ENCODE measurements at places on chromosomes 2 and 18.

GRCh38 chr18:31513189-31513935 lies 15.4 kb downstream of the DSG2 start:
- H3K27me3 ChIP-seq: no peaks in the 10 kb centered on the region
- H3K4me3 ChIP-seq: no peak overlapping the region
- no peak overlapping the region for H3K27ac ChIP-seq
- no peak for DNase-seq

- H3K27ac ChIP-seq: no peak overlapping the region
- H3K4me1 ChIP-seq: no peaks in the 10 kb centered on the region
- no peak for DNase-seq
- no peak overlapping the region for H3K4me3 ChIP-seq
- H3K27me3 ChIP-seq: no peaks in the 10 kb centered on the region
These were observed 93.2 kb upstream of the CCDC150 start for GRCh38 chr2:196546151-196546919.

GRCh38 chr18:34758378-34758948 lies 48.4 kb downstream of the DTNA start:
- DNase-seq: no peak
- H3K27ac ChIP-seq: no peak overlapping the region
- no peaks in the 10 kb centered on the region for H3K4me1 ChIP-seq
- no peaks in the 10 kb centered on the region for H3K36me3 ChIP-seq
- H3K4me3 ChIP-seq: no peak overlapping the region

DNA sequence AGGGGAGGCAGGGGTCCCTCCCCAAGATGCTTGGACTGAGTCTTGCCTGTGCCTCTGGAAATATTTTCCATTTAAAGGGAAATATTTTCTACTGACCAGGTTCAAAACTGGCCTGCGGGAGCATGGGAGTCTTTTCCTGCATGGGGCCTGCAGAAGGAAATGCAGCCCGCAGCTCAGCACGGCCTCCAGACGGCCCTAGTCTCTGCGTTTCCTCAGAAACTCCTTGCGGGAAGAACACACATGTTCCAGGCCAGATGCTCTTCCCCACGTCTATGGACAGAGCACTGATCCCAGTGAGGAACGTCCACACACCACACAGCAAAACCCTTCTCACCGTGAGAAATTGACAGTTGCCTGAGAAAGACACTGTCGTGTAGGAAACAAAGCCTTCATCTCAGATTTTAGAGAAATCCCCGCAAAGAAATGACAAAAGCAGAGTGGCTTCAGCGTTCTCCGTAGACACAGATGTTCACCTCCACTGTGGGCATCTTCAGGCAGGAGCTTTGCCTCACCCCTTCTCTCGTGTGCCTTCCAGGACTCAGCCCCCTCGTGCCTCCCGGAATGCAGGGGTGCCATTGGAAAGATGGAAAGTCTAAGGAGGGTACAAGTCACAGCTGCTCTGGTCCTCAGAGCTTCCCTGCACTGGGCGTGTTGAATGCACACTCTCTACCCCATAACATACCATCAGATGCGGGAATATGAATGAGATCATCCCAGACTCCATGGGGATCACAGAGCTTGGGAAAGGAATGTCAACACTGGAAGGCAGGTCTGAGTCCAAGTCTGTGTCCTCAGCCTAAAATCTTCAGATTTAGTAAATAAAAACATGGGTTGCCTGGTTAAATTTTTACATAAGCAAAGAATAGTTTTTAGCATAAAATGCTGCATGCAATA lies 438.7 kb upstream of the SALL3 start:
- H3K4me3 ChIP-seq: no peak overlapping the region
- no peaks in the 10 kb centered on the region for H3K36me3 ChIP-seq
- H3K27ac ChIP-seq: no peak overlapping the region
- H3K27me3 ChIP-seq: no peaks in the 10 kb centered on the region

GRCh38 chr2:3236300-3237045 lies 141.1 kb downstream of the EIPR1 start:
- no peak for DNase-seq
- H3K36me3 ChIP-seq: peaks cover 12% of the 10 kb centered on the region
- no peak overlapping the region for H3K27ac ChIP-seq
- H3K4me1 ChIP-seq: no peaks in the 10 kb centered on the region
- H3K27me3 ChIP-seq: peaks cover 2% of the 10 kb centered on the region
- H3K4me3 ChIP-seq: no peak overlapping the region

GRCh38 chr2:239343946-239344856 lies 56.6 kb downstream of the HDAC4 start:
- no peak overlapping the region for H3K27ac ChIP-seq
- H3K4me1 ChIP-seq: no peaks in the 10 kb centered on the region
- no peaks in the 10 kb centered on the region for H3K36me3 ChIP-seq
- H3K4me3 ChIP-seq: no peak overlapping the region
- no peak for DNase-seq

DNA sequence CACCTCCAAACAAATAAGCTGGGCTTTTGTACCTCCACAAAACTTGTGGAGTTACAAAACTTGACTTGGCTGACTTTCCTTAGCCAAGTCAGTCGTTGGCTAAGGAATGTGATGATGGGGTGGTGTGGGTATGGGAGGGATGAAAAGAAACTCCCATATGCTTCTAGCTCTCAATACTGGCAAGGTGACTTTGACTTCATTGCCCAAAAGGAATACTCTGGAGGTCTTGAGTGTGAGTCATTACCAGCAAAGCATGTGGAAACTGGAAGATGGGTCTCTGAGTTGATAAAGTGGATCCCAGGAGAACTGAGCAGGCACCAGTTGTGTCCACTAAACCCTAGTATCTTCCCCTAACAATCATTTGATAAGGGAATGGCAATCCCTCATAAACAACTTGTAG lies 226.7 kb downstream of the GULP1 start:
- DNase-seq: no peak
- H3K4me3 ChIP-seq: no peak overlapping the region
- H3K4me1 ChIP-seq: no peaks in the 10 kb centered on the region
- no peaks in the 10 kb centered on the region for H3K36me3 ChIP-seq

GRCh38 chr2:9238591-9239326 lies 32.1 kb downstream of the ASAP2 start:
- no peak overlapping the region for H3K4me3 ChIP-seq
- no peak for DNase-seq
- H3K36me3 ChIP-seq: no peaks in the 10 kb centered on the region

- no peaks in the 10 kb centered on the region for H3K36me3 ChIP-seq
- no peaks in the 10 kb centered on the region for H3K4me1 ChIP-seq
- no peak overlapping the region for H3K27ac ChIP-seq
These were observed 881.3 kb downstream of the LRRTM4 start for GRCh38 chr2:76640905-76641304.

DNA sequence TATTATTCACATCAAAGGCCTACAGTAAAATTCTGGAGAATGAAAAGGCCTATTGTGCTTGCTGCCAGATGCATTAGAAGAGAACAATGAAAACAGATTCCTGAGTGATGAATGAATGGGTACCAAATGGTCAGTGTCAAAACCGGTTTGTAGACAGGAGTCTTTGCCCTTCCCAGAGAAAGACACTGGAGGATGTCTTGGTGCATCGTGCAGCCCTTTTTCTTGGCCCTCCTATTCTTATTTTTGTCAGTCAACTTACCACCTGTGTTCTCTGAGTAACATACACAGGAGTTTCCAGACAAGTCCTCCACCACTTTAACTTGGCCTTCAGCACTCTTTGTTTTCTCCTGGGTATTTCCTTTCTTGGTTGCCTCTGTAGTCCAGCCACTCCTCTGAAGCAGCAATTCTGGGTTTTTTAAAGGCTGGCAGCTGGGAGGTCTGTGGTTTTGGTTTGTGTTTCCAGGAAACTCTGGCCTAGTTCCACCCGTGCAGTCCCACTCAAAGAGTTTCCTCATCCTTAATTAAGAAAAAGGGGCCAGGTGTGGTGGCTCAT lies 29.4 kb downstream of the PSTPIP2 start:
- no peak overlapping the region for H3K4me3 ChIP-seq
- H3K4me1 ChIP-seq: no peaks in the 10 kb centered on the region
- DNase-seq: peak; percentile 68
- H3K36me3 ChIP-seq: peaks cover 3% of the 10 kb centered on the region
- no peaks in the 10 kb centered on the region for H3K27me3 ChIP-seq
- H3K27ac ChIP-seq: no peak overlapping the region

DNA sequence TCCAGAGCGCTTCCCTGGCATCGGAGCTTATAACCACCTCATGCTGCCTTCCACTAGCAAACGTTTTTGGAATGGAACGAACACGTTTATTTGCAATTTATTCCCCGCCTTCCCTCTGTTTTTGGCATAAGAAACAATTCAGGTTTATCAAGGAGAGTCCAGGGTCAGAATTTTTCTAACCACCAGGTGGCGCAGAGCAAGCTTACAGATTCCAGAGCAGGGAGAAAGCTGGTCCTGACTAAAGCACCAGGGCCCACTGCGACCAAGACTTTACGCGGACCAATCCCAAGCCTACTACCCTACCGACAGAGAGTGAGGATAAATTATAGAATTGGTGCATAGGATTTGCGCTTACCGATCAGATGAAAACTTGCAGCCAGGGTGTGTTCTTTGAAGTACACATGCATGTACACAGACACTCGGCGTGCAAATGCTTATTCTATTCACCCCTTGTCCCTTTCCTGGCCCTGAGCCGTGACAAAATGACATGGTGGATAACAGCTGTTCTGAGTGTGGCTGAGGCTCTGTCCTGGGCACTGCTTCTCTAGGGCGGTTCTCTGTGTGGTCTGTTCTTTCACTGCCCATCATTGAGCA lies 34.7 kb downstream of the NAPG start:
- H3K36me3 ChIP-seq: peaks cover 18% of the 10 kb centered on the region
- peak overlapping the region; percentile 32 for H3K4me3 ChIP-seq
- H3K4me1 ChIP-seq: no peaks in the 10 kb centered on the region
- DNase-seq: peak; percentile 86

GRCh38 chr2:226117510-226118065 lies 682.0 kb downstream of the IRS1 start:
- no peaks in the 10 kb centered on the region for H3K36me3 ChIP-seq
- no peaks in the 10 kb centered on the region for H3K27me3 ChIP-seq
- H3K27ac ChIP-seq: no peak overlapping the region
- peaks cover 3% of the 10 kb centered on the region for H3K4me1 ChIP-seq

GRCh38 chr2:112682101-112682500 lies 36.4 kb downstream of the SLC20A1 start:
- no peak for DNase-seq
- no peaks in the 10 kb centered on the region for H3K27me3 ChIP-seq
- H3K4me1 ChIP-seq: peaks cover 17% of the 10 kb centered on the region
- H3K4me3 ChIP-seq: no peak overlapping the region
- no peak overlapping the region for H3K27ac ChIP-seq
- no peaks in the 10 kb centered on the region for H3K36me3 ChIP-seq

- H3K4me1 ChIP-seq: no peaks in the 10 kb centered on the region
- H3K27me3 ChIP-seq: no peaks in the 10 kb centered on the region
- no peak overlapping the region for H3K27ac ChIP-seq
- H3K4me3 ChIP-seq: no peak overlapping the region
- no peaks in the 10 kb centered on the region for H3K36me3 ChIP-seq
- no peak for DNase-seq
These were observed 283.1 kb downstream of the TDRD15 start for GRCh38 chr2:21406911-21407310.

- no peak overlapping the region for H3K27ac ChIP-seq
- no peaks in the 10 kb centered on the region for H3K27me3 ChIP-seq
- H3K4me1 ChIP-seq: no peaks in the 10 kb centered on the region
These were observed 130.7 kb upstream of the RNF152 start for GRCh38 chr18:62023536-62023935.

- peaks cover 3% of the 10 kb centered on the region for H3K27me3 ChIP-seq
- no peak overlapping the region for H3K4me3 ChIP-seq
- DNase-seq: no peak
- no peak overlapping the region for H3K27ac ChIP-seq
- H3K4me1 ChIP-seq: peaks cover 29% of the 10 kb centered on the region
These were observed 3.0 kb downstream of the LBH start for GRCh38 chr2:30234180-30234971.

Measured in common myeloid progenitor, CD34-positive (primary cell).